ENCODE measurements at places on chromosomes 7 and 10.

- DNase-seq, result no peak
Measured at GRCh38 chr7:2644562-2645273, 12.9 kb downstream of the TTYH3 start.

DNA sequence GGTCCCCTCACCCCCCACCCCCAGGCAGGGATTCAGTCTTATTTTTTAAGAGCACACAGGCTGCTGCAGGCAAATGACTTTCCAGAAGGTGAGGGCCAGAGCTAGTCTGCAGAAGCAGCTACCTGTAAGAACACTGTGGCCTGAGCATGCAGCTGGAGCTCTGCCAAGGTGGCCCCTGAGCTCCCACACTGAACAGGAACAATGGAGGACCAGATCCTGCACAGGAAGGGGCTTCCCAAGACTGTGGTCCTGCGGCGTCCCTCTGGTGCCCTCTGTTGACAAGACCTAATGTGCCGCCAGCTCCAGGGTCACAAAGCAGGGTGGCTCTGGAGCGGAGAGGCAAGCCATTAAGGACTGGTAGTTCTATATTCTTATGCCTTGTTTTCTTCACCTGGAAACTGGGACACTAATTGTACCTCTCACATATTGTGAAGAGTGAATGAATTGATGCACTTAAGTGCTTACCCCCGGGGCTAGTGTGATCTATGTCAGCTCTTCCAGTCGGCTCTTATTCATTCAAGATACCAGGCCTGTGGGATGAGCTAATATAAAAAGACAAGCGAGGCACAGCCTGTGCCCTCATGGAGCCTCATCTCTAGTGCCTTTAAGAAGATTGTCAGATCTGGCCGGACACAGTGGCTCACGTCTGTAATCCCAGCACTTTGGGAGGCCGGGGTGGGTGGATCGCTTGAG lies 8.0 kb upstream of the BEND7 start:
- no peak for DNase-seq

GRCh38 chr10:30384701-30385201 lies 35.7 kb upstream of the MTPAP start:
- no peak for DNase-seq

DNA sequence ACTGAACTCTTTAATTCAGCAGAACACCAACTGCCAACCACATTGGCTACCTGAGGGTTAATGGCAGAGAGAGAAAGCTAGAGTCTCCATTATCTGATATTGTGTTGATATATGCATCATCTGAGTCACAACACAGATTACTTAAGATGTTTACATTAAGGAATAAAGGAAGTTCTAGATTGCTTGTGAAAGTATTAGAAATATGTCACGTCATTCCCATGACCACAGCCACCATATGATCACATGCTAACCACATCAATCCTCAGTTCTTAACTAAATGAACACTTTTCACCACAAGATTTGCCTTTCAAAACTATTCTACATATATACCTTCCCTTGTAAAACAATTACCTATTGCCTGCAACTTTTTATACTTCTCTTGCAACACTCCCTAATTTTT lies 337.9 kb downstream of the FGFR2 start:
- no peak for DNase-seq

GRCh38 chr10:178208-178607 lies 43.0 kb downstream of the ZMYND11 start:
- DNase-seq, result no peak

GRCh38 chr10:131935260-131935659 lies 34.5 kb downstream of the PPP2R2D start:
- no peak for DNase-seq

DNA sequence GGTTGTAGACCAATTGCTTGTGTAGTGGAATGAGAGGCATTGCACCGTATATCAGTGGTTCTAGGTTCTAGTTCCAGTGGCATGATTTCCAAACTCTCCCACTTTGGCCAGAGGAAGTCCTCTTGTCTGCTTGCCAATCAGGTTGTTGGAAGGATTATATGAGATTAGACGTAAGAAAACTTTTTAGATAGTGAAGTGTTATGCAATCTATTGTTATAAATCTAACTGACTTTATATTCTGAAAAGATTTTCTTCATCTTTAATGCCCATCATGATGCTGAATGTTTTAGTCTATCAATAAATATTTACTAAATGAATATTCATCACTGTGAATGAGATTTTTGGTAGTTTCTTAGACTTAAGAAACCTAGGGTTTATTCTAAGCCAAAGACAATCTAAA lies 152.6 kb downstream of the TFPI2 start:
- DNase-seq, result no peak

DNA sequence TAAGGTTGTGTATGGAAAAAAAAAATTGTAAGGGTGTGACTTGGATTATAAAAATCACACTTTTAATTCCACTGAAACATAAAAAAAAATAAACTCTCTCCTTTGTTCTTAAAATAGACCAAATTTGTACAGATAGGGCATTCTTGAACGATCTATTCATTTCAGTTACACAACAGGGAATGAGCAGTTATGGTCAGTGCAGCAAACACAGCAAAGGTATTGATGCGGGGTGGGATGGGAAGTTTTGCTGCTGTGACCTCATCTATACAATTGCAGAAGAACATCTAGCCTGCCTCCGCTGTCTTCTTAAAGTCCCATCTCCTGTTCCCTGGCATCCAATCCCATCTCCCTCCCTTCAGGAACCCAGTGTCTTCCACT lies 580.2 kb downstream of the SUGCT start:
- DNase-seq, result no peak

DNA sequence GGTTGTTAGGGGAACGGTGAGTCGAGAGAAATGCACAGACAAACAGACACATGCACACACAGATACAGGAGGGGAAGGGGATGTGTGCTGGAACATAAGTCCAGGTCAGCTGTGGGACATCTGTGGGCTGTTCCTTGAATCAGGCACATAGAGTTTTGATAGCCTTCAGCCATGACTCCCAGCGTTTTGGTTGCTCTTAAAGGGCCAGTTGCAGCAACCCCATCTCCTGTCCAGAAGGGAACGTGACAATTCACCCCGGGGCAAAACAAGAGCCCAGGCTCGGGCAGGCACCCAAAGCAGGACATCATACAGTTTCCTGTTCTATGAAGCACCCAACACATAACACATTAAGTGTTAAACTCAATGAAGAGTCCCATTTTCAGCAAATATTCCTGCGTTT lies 9.6 kb downstream of the INSYN2A start:
- no peak for DNase-seq

DNA sequence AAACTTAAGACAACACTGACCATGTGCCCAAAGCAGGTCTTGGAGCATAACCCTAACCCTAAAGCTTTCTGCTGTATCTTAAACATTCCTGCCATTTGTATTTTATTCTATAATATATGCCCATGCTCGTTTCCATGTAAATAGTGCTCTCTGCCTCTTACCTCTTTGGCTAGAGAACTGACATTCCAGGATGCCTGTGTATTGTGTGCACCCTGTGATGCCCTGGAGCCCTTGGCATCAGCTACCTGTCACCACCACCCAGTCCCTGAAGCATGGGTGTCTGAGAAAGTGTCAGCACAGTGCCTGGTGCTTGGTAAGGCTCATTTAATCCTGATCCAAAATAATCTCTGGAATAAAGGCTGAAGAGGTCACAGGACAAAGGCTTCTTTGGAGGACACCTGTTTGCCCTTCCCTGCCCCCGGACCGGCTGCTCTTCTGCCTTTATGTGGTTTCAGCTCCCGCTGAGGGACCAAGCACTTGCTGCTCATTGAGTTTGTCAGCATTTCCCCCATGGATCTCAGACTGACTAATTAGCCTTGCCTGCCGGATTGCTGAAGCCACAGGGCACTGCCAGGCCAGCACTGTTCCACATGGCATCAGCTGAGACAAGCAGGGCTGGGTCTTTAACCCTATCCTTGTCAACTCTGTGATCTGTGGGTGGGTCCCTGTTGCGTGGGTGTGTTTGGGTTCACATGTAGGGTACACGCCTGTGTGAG lies 139.1 kb upstream of the SORCS3 start:
- no peak for DNase-seq

DNA sequence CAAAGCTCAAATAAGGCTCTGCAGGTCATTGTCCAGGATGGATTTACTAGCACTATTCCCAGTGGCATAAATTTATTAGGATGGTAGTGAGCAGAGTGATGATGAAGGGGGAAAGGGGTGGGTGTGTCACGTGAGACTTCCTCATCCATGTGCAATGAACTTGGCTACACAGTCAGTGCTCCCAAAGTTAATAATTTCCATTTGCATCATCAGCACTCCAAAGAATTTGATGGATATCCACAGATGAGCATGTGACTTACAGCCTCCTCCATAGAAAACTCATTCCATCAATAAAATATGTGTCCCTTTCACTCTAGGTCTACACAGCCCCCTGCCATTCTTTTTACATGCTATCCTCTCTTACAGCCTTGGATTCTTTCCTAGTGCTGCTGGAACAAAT lies 142.6 kb upstream of the PLPP4 start:
- DNase-seq, result no peak

DNA sequence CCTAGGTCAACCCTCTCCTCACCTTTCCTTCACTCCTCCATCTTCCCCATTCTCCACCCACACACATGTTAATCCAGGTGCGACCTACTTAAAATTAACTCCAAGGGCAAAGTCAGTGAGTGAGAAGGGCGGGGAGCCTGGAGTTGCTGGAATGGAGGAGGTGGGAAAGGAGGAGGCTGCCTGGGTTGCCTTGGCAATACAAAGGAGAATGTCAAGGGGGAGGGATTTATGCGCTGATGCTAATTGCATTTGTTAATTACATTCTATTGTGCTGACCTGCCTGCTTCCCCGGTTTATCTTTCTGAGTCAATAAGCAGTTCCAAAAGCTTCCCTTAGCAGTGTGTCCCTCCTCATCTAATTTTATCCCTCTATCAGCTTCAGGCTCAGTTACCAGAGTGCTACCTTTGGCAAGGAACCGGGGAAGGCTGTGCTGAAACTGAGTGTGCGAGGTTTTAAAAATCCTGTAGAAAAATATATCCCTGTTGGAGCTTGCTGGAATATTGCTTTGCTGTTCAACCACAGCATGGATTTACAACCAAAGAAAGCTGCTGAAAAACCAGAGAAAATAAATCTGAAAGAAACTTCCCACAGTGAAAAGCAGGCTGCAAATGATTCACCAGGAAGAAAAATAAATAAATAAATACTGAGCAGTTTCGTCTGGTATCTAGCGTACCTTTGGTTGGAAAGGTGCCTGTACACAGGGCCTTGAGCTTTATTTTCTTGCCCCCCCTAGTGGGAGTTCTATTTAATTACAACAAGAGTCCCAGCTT lies 113.2 kb upstream of the DGKB start:
- no peak for DNase-seq

- DNase-seq, result no peak
Measured at GRCh38 chr10:132974886-132975830, 32.8 kb upstream of the CFAP46 start.

GRCh38 chr10:19332304-19332703 lies 283.7 kb downstream of the MALRD1 start:
- no peak for DNase-seq

- DNase-seq, result no peak
Measured at GRCh38 chr10:14244801-14245211, 85.9 kb downstream of the FRMD4A start.

DNA sequence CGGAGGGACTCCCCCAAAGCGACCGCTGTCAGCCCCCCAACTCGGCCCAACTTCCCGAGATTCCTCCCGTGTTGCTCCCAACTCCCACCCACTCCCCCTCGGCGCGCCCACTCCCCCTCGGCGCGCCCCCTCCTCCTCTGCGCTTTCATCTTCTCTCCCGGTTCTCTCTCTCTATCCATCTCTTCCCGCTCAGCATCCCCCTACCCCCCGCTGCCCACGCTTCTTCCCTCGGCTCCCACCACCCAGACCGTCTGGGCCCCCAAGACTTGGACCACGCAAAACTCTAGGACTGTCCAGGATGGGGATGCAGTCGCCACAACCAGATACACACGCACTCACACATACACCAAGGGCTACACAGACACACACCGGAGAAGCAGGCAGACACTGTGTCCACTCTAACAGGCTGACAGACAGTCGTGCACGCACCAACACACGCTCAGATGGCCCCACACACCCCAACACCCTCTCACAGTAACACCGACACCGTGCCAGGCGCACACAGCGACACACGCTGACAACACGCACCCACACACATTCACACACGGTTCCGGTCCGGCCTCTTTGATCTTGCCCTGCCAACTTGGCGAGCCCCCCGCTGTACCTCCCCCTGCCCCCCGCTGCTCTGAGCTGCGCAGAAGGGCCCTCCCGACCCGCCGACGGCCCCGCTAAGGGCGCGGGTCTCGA lies 1.1 kb downstream of the GRID1 start:
- no peak for DNase-seq

- DNase-seq, result no peak
Measured at GRCh38 chr10:108052981-108053380, 888.5 kb upstream of the SORCS1 start.

GRCh38 chr10:69963178-69963834 lies 89.3 kb upstream of the MACROH2A2 start:
- DNase-seq, result no peak

GRCh38 chr10:130300608-130301020 lies 164.4 kb downstream of the GLRX3 start:
- DNase-seq, result no peak

- no peak for DNase-seq
Measured at GRCh38 chr7:111074071-111074747, 16.7 kb upstream of the LRRN3 start.

- DNase-seq, result no peak
Measured at GRCh38 chr7:519484-520390, at the start of gene PDGFA. PDGFA (minus strand) TSS chr7:519846; CDS start chr7:519001, 845 bp downstream.

DNA sequence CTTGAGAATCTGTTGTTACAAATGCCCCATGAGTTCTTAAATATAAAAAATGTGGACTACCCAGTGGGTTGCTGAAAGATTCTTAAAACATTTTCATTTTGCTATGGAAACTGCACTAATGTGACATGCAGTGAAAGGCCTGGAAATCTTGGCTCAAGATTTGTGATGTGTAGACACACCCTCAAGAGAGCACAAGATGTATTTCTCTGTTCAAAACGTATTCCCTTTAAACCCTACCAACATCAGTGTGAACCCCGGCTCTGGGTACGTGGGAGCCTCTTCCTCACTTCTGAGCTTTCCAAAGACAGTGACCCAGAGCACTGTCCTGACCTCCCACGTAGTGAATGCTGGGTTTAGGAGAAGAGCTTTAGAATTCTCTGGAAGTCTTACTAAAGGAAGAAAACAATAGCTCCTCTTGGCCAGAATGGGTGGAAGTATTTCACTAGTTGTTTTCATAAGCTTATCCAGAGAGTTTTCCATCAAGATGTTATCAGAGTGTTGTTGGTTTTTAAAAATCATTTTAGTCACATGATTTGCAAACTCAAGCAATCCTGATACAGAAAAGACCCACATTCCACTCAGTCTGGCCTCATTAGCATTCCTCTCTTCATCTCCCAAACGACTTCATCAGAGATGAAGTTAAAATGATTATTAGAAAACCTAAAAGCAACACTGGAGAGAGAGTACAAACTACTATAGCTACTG lies 81.5 kb upstream of the AFAP1L2 start:
- no peak for DNase-seq

DNA sequence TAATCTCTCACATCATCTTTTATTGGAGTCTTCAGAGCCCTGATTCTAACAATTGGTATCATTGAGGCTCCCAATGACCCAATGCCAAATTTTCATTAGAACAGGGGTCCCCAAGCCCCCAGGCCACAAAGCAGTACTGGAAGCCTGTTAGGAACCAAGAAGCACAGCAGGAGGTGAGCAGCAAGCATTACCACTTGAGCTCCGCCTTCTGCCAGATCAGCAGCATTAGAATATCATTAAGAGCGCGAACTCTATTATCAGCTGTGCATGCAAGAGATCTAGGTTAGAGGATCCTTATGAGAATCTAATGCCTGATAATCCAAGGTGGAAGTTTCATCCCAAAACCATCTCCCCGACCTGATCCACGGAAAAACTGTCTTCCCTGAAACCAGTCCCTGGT lies 23.1 kb downstream of the KIF5B start:
- no peak for DNase-seq

- no peak for DNase-seq
Measured at GRCh38 chr10:21326594-21327288, 198.7 kb downstream of the SKIDA1 start.

Data from stimulated activated CD8-positive, alpha-beta memory T cell treated with anti-CD3 and anti-CD28 coated beads, Interleukin-12 subunit alpha, Interleukin-12 subunit beta, amount 100 ng/mL, for 4 hours (primary cell).